NCI-H524 (cell line): ENCODE measurements at places on chromosomes 7 and 10.

GRCh38 chr7:146366938-146367337, 250.3 kb downstream of the CNTNAP2 start:
- no peak for DNase-seq

- peak; percentile 10 for DNase-seq
These were observed 19.4 kb downstream of the STEAP1B start for GRCh38 chr7:22480523-22481075.

DNA sequence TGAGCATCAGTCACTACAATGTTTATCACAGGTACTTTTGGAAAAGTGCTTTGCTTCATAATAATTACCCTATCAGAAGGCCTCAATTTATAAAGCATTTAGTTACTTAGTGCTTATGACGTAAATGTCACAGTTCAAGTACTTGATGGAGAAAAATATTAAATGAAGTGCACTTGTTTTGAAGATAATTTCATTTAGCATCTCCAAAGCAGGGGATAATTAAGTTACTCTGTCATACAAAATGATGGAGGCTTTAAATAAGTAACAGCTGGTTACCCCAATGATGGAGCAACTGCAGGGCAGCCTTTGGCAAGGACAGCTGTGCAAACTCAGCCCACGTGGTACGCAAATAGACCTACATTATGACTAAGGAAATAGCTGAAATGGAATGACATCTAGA, 768.8 kb downstream of the GRM8 start:
- peak; percentile 96 for DNase-seq

DNA sequence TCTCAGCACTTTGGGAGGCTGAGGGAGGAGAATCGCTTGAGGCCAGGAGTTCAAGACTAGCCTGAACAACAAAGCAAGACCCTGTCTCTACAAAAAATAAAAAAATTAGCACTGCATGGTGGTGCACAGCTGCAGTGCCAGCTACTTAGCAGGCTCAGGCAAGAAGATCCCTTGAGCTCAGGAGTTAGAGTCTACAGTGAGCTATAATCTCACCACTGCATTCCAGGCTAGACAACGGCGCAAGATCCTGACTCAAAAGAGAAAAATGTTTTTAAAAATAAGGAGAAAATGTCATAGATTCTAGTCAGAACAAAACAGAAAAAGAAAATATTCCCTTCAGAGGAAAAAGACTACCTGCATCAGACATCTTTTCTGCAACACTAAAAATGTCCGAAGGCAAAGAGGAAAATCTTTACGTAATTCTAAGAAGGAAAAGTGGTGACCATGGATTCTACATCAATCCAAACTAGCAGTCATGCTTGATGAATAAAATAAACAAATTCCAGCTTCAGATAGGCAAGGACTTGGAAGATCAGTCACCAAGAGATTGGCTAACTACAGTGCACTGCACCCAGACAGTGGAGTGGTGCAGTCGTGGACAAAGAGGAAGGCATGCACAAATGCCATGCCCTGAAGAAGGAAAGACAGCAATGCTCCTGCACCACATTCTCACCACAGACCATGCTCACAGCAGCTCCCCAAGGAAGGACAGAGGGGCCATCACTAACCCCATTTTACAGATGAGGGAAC, 54.3 kb downstream of the ERCC6 start:
- DNase-seq = no peak

DNA sequence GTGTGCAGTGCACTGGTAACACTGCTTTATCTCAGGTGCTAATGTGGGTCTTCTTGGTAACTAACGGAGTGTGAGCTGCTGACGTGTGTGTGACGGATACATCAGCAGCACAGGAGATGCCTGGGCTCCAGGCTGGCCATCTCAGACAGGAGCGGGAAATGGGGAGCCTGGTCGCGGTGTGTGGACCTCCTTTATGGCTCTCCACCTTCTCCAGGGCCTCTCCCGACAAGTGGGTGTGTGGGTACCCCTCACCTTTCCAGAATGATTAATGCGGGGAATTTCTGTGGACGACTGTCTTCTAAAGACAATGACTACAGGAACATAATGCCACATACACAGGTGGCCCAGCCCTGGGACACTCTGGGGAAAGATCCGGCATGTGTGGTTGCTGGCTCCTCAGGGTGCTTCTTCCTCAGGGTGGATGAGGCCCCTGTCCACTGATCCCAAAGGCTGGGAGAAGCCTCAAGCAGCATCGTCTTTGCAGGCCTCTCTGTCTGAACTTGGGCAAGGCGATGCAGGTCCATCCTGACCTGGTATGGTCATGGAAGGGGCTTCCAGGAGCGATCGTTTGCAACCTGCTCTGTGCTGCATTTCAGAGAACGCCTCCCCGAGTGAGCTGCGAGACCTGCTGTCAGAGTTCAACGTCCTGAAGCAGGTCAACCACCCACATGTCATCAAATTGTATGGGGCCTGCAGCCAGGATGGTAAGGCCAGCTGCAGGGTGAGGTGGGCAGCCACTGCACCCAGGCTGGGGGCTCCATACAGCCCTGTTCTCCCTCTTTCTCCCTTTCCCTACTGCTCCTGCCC, 20.3 kb upstream of the CSGALNACT2 start:
- no peak for DNase-seq

GRCh38 chr7:70463352-70463938, 668.5 kb upstream of the GALNT17 start:
- no peak for DNase-seq

DNA sequence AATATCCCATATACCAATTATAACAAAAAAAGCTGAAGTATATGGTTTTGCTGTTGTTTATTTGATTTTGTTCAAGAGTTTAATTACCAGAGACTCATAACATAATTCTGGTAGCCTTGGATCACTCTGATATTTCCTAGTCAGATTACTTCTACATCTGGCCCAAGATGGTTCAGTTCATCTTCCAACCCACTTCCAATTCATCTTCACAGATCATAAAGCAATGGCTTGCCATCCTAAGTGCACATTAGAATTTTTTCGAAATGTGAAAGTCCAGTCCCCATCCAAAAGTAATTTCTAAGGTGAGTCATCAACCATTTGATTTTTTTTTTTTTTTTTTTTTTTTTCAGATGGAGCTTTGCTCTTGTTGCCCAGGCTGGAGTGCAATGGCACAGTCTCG, 8.0 kb upstream of the HIBADH start:
- no peak for DNase-seq

DNA sequence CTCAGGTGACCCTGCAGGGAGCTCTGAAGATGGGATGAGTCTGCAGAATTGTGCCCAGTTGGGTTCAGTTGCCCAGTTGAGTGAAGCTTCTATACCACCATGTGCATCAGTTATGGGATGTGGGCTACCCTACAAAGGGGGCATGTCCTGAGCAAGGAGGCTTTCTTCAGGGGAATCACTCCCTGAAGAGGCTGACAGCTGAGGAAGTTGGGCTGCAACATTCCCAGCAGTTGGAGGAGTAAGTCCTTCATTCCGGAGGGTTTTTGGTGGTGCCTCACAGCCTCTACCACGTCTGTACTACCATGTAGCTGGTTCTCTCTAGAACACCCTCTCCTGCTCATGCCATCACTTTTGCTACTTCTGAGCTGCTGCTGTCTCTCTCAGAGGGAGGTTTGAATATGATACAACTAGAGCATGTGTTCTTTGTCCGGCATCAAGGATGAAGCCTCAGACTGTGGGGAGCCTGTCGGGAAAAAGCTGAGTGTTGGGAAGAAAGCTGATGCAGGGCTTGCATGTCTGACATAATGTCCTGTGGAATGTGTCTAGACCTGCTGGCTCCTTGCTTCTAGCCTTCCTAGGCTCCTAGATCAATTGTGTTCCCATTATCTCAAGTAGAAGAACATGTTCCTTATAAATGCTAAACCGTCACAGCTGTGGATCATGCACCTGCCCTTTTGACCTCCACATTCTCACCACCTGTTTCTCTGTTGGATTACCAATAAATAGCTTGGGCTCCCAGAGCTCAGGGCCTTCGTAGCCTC, 355.8 kb downstream of the CCSER2 start:
- DNase-seq = no peak

GRCh38 chr7:50603287-50603686, 38.1 kb upstream of the DDC start:
- DNase-seq = no peak

GRCh38 chr10:30059209-30060107, at the start of gene JCAD:
JCAD (minus strand) TSS chr10:30059586; CDS start chr10:30047812, 11,774 bp downstream.
- DNase-seq = peak; percentile 18

DNA sequence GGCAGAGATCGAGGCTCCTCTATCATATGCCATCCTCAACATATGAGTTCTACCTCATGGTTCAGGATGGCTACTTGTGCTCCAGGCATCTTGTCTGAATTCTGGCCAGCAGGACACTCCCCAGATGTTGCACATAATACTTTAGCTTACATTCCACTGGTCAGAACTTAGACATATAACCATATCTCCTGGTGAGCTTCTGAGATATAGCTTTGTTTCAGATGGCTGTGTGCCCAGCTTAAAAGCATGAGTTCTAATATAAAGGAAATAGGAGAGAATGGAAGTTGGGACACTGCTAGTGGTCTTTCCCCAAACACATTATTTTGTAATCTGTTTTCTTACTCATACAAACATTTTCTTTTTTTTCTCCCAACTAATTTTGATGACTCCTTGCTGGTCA, 50.8 kb upstream of the IFRD1 start:
- no peak for DNase-seq

DNA sequence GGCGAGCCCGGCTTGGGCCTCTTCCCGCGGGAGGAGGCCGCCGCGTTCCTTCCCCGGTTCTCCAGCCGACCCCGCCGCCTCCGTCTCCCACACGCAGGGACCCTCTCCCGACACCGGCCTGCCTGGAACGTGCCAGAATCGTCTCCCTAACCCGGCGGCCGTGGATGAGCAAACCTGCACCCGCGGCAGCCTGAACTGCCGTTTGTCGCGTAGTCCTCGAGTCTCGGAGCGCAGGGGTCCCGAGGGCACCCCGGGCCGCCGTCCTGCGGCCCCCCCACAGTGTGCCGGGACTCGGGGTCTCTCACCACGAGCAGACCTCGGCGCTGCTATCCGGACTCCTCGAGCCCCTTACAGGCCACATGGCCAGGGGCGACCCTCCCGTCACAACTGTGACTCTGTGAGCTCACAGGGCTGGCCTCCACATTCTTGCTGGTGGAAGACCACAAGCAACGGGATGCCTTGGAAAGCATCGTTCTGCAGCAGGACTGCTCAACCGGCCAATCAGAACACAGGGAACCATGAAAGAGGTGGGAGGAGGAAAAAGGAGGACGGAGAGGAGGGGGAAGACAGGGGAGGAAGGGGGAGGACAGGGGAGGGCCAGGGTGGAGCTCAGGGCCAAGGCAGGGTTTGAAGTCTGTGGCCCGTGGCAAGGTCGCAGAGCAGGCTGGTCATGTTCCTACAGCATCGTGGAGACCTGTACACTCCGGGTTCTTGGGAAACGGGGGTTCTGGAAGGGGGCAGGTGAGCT, 276.9 kb downstream of the DNAJB6 start:
- no peak for DNase-seq

DNA sequence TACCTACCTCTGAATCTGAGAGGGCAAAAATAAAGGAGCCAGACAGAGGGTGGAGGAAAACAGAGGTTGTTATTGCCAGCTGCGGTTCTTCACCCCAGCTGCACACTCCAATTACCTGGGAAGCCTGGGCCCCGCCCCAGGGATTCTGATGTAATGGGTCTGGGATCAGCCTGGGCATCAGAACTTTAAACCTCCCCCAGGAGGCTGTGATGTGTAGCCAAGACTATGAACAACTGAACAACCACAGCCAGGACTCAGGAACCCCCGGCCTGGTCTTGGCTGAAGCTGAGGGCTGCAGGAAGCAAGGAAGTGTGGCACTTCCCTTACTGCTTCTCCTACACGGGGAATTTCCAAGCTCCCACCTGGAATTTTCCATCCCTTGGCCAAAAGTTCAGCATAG, 89.3 kb downstream of the HIP1 start:
- no peak for DNase-seq

DNA sequence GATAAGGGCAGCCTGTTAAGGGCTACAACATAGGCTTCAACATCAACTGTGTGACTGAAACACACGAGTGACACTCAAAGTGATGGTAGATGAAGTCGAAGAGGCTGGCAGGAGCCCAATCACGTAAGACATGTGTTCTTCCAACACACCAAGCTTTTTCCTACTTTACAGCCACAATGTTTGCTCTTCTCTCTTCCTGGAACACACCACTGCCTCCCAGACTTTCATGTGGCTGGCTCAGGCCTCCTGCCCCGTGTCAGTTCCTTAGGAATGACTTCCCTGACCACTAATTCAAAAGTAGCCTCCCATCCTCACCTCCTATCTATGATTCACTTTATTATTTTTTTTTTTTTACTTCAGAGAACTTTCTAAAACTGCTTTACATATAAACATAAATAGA, 209.2 kb downstream of the GPAM start:
- DNase-seq = no peak

DNA sequence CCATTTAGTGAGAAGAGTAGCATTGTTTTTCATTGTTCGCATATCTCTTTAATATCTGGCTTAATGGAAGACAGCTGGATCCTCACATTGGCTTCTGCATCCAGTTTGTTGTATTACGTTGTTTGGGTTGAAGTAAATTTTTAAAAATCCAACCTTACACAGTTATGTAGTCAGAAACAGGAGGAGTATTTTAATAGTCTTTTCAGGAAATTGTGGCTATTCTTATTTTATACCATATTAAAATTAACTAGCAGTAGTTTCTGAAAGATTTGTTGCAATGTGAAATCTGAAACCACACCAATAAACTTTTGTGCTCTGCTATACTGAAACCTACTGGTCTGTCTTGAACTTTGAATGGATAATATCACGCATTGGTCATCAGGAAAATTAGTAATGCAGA, 27.9 kb downstream of the MYPN start:
- no peak for DNase-seq

GRCh38 chr10:96831867-96832720, at the start of gene LCOR:
LCOR (plus strand) TSS chr10:96832298; CDS start chr10:96949058, 116,760 bp downstream.
- peak; percentile 45 for DNase-seq

DNA sequence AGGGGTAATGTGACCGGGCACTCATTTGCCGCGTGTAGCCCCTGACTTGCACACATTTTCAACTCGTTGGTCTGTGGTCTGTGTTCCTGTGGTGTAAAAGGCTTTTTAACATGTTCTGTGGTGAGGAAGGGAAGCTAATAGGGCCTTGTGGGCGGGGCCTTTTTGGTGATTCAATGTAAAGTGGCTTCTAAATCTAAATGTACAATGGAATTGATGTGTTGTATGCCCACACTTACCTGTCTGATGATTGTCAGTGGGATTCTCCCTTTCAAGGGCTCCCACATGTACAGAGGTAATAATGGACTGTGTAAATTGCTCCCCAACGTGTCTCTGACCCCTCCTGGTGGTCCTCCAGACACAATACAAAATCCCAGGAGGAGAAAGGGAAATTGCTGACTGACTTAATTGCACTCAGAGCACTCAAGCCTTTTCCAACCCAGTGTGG, 43.1 kb upstream of the GATAD1 start:
- no peak for DNase-seq

GRCh38 chr10:4767033-4767814, 58.8 kb upstream of the AKR1E2 start:
- no peak for DNase-seq

DNA sequence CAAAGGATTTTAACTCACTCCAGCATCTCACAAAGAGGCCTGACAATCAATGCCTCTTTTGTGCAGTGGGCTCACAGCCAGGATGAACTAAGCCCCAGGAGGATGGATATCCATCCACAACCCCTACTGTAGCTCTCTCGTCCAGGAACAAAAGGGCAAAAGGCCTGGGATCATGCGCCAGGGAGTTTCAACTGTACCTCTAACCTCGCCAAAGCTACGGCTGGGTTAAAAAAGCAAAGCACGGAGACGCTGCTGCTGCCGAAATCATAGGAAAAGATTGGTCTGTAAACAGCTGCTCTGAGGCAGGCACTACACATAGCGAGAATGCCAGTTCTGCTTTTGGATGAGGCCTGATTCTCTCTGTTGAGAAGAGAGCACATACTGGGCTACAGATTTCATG, 32.1 kb downstream of the VSTM4 start:
- no peak for DNase-seq

GRCh38 chr10:7264313-7264756, 146.5 kb downstream of the SFMBT2 start:
- no peak for DNase-seq
